ENCODE measurements at places on chromosomes 1 and 21.

GRCh38 chr21:43025636-43026180, 49.9 kb downstream of the CBS start:
- no peak for DNase-seq

DNA sequence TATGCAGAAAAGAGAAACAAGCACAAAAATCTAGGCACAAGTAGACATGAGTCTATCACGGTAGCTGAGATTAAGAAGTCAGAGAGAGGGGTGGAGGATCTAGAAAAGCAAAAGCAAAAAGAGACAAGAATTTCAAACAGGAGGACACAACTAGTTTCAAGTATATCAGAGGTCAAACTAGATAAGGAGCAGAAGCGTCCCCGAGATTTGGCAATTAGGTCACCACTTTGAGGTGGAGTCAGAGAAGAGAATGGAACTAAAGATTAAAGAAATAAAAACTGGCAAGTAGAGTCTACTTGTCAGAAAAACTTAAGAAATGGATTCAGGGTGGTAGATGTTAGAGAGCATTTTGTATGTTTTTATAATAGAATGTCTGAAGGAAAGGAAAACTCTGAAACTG, 2.3 kb downstream of the SF3B4 start:
- no peak for DNase-seq

DNA sequence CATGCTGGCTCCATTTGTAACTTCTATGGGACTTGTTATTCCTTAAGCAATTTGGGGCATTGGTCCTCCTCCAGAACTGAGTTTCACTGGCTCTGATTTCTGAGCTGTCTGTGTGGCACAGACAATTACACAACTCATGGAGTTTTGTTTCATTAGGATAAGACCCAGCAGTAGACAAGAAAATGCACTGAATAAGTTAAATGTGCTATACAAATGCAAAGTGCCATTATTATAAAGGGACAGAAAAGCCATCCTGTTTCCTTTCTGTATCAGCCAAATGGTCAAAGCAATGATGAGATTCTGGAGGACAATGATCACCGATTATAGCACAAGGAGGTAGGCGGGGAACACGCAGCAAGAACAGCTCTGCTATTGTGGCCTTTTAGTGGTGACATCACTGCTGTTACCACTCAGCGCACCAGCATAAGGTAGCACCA, 81.9 kb downstream of the CNIH3 start:
- DNase-seq, result no peak

DNA sequence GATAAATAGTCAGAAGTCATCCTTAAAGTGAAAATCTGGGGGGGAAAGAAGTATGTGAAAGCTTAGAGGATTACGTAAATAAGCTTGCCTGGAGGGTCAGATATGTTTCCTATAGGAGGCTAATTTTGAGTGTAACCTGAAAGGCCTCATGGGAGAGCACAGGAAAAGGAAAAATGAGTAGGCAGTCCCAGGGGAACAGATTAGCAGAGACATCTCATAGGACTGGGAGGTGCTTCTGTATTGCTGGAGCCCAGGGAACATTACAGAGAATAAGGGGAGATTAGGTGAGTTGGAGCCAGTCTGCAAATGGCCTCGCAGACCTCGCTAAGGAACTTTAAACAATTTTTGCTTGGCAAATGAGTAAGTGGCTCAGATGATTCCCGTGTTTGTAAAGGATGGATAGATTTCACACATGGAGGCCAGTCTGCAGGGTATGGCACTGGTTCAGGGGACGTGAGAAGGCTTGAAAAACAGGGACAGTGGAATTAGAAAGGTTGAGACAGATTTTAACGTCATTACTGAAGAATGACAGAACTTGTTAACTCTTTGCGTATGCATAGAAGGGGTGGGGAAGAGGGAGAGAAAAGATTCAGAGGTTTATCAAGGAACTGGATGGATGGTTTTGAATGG, 149.1 kb downstream of the GREM2 start:
- DNase-seq, result no peak

DNA sequence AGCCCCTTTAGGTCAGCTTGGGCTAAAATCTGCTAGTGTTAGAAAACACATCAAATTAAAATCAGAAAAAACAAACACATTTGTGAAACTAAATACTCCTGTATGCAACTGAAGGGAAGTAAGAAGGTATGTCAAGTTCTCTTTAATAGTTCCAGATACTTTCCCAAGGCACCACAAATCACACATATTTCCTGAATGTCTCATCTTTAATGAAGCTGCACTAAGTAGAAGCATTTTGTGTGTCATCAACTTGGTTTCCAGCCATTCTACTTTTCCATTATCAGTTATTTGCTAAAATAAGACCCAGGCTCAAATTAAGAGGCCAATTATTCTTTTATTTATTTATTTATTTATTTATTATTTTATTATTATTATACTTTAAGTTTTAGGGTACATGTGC, 34.7 kb downstream of the CRB1 start:
- no peak for DNase-seq

DNA sequence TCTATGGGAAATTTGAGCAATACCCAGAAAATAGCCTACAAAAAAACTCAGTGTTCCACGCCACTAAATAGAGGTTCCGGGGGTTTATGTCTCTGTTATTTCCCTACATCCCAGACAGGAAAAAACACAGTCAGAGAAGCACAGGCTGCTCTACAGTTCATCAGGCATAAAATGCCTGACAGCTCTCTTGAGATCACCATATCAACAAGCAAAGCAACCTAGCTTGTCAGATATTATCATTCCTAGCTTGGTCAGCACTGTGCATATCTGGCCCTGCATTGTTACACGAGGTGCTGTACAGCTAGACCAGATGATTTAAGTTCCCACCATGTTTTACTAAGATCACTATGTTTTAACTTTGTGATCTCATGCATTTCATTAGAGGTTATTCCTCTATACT, 172.6 kb downstream of the PTPRC start:
- no peak for DNase-seq

DNA sequence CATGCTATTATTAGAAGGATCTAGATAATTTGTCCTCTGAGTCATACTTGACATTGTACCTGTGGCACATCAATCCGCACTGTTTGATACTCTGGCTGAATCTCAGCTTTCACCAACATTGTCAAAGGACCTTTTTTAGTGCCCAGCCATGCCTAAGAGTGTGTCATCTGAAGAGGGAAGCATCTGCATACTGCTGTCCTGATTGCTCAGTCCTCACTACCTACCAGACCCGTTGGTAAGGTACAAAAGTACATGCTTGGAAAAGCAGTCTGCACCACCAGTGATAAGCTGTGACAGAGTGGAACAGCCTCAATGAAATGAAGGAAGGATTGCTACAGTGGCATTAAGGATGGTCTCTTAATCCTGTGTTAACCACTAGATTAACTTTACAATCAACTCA, 17.1 kb downstream of the SYNC start:
- DNase-seq, result no peak

- no peak for DNase-seq
These were observed 125.5 kb upstream of the PLXNA2 start for GRCh38 chr1:208369658-208370057.

DNA sequence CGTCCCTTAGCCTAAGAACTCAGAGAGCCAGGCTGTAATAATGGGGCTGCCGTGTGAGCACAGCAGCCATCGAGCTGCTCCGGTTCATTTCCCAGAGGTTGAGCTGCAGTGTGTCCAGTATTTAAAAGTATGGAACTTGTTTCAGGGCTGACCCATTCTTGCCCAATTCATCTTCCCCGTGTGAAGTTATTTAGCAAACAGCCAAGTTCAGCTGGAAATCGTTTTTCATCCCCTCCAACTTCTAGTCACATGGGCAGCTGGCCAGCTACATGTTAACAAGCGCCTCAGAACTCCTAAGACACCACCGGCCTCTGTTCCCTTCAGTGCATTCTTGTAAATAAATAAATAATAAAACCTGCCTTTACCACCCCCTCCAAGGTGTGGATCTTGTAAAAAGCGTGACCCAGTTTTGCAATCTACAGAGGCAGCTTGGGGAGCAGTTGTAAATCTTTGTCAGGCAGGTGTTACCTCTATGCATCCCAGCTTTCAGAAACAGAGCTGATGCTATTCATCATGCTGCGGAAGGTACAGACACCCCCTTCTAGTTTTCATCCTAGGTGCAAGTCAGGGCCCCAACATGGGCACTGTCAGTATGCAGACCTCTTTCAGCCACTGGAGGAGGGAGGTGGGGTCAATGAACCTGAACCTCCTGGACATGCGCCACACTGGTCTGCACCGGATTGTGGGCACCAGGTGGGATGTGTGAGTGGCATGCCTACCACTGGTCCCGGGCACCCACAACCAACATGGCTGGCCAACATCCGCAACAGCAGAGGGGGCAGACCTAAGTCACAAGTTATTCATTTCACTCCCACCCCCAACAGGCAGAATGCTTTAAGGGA, 18.7 kb upstream of the KNCN start:
- no peak for DNase-seq

- DNase-seq, result no peak
These were observed 4.7 kb downstream of the LAX1 start for GRCh38 chr1:203769505-203770343.

DNA sequence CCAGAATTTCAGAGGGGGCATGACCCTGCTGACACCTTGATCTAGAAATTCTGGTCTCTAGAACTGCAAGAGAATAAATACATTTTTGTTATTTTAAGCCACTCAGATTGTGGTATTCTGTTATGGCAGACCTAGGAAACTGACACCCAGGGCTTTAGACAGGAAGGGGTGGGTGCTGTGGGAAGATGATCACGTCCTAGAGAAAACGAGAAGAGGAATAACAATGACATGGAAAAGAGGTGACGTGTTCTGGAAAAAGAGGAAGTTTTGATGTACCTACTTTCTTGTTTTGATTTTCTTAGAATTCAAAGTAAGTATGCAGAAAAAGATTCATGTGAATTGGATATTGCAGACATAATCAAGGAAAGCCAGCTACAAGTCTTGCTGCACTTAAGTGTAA, 232.9 kb upstream of the RUNX1 start:
- DNase-seq, result no peak

GRCh38 chr21:34650861-34651431, 17.8 kb upstream of the CLIC6 start:
- DNase-seq, result no peak

DNA sequence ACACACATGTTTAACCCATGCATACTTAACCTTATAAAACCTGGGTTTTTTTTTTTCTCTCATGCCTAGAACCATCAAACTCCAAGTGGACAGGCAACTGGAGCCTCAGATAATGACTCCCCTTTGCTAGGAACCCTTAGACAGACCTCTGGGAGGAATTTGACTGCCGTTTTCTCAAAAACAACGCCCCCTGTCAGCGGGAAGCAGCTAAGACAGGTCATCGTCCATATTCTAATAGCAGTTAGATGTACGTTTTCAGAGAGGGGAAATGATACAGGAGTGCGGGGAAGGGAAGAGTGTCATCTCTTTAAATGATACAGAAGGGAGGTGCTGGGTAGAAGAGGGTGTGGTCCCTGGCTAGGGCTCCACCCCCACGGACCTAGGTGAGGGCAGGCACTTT, 34.7 kb downstream of the LRRC3 start:
- no peak for DNase-seq

GRCh38 chr21:26784974-26785373, 60.2 kb downstream of the ADAMTS1 start:
- no peak for DNase-seq

DNA sequence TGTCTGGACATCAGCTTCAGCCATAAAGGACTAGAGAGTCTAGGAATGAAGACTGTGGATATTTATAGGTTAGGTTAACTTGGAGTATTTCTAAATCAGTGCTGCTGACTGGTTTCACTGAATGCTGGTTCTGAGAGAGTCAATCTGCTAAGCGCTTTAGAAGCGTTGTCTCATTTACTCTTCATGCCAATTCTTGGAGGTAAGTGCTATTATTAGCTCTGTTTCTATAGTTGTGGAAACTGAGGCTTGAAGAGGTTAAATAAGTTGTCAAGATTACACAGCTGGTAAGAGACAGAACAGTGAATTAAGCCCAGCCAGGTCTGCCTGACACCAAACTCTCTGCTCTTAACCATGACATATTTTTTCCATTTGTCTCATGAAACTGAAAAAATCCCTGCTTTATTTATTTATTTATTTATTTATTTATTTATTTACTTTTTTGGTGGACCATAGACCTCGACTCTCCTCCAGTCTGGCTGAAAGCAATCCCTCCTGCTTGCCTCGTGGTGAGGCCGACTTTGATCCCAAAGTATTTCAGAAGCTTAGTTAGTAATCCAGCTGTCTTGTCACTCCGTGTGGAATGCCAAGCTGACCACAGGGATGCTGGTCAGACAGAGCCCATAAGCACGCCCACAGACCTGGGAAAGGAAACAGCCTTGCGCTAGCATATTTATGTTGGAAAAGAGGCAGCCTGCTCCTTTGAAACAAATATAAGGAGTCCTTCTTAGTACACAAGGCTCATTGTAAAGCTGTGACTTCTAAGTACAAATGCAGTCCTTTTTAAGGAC, 16.9 kb downstream of the NTMT2 start:
- DNase-seq, result no peak

- no peak for DNase-seq
These were observed 4.4 kb downstream of the DVL1 start for GRCh38 chr1:1344655-1345361.

DNA sequence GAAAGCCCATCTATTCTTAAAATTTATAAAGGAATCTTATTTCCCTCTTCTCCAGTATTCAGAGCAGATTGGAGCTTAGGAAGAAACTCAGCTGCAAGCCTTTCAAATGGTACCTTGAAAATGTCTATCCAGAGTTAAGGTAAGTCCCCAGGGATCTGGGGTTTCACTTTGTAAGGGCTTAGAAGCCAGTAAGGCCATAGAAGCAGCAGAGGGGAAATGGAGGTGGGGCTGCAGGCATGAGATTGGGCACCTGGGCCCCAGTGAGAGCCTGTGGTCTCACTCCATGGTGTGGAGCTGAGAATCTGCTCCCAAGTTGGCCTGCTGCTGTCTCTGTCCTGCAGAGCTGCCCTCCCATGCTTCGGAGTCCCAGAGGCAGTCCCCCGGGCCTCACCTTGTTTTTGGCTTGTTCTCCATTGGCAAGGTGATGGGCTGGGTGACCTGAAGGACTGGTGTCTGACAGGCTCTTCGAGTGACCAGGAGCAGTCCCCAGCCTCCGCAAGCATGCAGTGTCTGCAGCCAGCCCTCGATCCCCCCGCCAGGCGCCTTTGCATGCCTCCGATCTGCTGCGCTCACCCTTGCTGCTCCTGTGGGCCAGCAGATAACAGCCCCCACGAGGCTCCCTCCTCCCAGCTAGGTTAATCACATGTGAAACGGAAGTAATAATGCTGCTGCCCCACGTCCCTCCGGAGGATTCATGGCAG, 163.1 kb downstream of the PGBD5 start:
- no peak for DNase-seq

Measured in stimulated activated CD4-positive, alpha-beta T cell treated with anti-CD3 and anti-CD28 coated beads, Interleukin-1b, Interleukin-23, amount 100 ng/mL, for 1 hour (primary cell).